ENCODE measurements at places on chromosomes 5 and 9.
A peak's percentile ranks its signal among the peaks of the same experiment; 100 is the strongest.

DNA sequence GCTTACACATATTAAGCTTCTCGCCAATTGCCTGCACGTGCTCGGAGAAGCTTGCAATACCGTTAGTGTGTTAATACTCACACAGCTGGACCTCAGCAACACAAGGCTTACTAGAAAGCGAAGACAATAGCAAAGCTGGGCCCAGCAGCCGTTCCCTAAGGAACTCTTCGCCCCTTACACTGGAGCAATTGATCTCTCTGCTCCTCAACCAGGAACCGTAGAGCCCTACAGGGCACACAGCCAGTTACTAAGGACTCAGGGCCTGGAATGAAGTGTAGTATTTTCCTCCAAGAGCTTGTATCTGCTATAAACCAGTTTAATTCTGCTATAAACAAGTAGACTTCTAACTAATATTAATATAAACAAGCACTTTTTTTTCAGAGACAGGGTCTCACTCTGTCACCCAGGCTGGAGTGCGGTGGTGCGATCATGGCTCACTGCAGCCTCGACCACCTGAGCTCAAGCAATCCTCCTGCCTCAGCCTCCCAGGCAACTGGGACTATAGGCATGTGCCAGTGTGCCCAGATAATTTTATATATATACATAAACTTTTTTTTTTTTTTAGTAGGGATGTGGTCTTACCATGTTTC lies 67.0 kb upstream of the SIMC1 start:
- DNase-seq, result no peak

DNA sequence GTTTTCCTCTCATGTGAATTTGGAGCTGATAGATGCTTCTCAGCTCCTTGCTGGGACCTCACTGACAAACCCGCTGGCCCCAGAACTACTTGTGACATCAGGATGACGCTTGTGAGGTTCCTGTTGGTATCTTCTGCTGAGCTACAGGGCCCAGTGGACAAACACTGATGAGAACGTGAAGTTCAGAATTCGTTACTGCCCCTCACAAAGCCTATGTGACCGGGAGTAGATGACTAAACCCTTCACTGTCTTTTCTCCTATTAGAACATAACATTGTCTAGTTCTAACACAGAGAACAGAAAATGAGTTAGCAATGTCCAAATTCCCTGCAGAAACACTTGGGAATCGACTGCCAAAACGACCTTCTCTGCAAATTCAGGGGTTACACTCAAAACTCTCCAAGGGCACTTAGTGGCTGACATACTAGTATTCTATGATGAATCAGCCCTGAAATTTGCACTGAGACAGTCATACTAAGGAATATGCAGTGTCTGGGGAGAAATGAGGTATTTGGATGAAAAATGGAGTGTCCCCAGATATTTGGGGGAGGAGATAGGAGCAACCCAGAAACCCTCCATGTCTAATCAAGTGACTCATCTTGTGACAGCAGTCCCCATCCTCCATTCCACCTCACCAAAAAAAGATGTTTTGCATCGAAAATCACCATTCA lies 143.2 kb upstream of the TRIM32 start:
- no peak for DNase-seq

DNA sequence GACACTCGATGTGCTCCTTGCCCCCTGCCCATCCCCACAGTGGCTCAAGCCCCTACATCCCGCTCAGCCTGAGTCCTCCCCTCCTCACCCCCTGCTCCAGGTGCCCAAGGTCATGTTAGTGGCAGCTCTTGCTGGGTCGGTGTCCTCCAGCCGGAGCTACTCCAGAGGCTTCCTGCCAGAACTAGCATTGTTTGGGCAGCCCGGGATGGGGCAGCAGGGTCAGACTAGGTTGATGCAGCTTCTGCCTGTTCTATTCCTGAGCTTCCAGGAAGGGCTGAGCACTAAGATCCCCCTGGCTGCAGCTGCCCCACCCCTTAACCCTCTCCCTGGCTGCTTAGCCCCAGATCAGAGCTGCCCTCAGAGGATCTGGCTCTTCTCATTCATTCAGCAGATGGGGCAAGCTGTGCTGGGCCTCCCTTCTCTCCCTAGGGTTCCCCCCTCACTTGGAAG lies 671 bp downstream of the RGS14 start:
- no peak for DNase-seq

- DNase-seq, result no peak
Measured at GRCh38 chr5:158502686-158503085, 597.0 kb downstream of the EBF1 start.

DNA sequence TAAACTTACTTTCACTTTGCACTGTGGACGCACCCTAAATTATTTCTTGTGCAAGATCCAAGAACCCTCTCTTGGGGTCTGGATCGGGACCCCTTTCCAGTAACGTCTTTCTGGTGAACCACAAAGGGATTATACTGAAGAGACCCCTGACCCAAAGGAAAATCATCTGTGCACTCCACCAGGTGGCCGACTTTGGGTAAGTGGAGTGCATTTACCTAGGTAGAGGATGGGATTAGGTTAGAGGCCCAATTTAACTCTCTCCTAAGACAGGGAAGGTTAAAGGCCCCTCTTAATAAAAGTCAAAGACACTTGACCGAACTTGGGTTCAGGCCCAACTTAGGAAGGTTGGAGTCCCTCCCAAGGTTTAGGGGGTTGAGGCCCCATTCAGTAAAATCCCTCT lies 8.2 kb upstream of the PAIP1 start:
- no peak for DNase-seq

GRCh38 chr5:135328128-135328687 lies 70.8 kb downstream of the MACROH2A1 start:
- DNase-seq, result no peak

GRCh38 chr5:124614105-124614504 lies 132.3 kb downstream of the ZNF608 start:
- DNase-seq, result no peak

DNA sequence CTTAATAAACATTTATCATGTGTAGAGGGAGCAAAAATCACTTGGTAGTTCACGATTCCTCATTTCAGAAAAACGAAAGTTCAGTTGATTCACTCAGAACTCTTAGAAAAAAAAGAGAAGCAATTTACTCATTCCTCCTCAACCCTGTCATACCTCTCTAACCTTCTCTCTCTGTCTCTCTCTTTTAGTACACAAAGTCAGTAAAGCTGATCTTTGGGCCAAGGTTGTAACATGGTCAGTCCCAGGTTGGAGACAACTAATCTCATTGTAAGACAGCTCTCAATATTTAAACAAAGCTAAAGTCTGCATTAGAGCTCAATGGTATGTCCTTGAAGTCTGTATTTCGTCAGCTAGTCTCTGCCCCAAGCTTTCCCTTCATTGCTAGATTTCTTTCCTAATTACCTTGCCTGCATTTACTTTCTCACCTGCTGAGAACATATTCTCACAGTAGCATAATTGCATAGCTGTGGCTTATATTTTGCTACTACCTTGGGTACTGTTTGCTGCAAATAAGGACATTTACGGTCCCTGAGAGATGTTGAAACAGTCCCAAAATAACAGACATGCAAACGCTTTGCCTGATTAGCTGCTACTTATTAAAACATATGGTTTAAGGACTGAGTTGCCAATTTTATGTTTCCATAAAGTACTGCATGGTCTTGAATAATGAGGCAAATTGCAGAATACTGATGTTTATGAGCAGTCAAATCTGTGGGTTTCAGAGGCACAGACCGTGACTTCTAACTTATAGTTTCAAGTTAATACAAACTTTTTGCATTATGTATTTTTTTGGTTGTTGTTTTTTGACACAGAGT lies 138.3 kb downstream of the GPBP1 start:
- DNase-seq, result no peak

- DNase-seq, result no peak
Measured at GRCh38 chr5:145558288-145558687, 276.9 kb downstream of the PRELID2 start.

GRCh38 chr5:91486638-91487037 lies 103.5 kb upstream of the ARRDC3 start:
- DNase-seq, result no peak

- no peak for DNase-seq
Measured at GRCh38 chr5:75666801-75667200, 50.4 kb downstream of the POC5 start.

- no peak for DNase-seq
Measured at GRCh38 chr9:108496846-108497245, 358.9 kb downstream of the ACTL7B start.

DNA sequence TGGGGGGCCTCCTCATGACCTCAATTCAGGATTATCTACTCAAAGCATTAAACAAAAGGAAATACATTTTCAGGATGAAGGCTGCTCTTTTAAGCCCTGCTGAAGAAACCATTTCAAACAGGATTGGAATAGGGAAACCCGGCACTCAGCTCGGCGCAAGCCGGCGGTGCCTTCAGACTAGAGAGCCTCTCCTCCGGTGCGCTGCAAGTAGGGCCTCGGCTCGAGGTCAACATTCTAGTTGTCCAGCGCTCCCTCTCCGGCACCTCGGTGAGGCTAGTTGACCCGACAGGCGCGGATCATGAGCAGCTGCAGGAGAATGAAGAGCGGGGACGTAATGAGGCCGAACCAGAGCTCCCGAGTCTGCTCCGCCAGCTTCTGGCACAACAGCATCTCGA lies 720 bp downstream of the TMEM203 start:
- DNase-seq, result no peak

GRCh38 chr9:135365013-135365768 lies 114.4 kb upstream of the PPP1R26 start:
- no peak for DNase-seq

- no peak for DNase-seq
Measured at GRCh38 chr5:72302171-72302570, 17.9 kb downstream of the MRPS27 start.

DNA sequence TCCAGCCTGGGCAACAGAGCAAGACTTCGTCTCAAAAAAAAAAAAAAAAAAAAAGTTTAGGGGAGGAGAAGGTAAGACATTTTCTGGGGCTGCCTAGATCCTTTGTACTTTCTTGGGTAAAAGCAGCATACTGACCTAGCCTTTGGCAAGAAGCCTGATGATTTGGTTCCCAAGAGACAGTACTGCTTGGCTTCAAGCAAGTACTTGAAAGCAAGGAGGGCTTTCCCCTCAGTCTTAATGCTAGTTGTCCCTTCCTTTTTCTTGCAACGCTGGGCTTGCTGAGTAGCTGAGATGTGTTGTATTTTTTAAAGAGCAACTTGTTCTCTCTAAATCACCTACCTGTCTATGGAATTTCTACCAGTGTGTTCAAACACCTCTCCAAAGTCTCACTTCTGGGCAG lies 76.2 kb downstream of the INSYN2B start:
- no peak for DNase-seq

DNA sequence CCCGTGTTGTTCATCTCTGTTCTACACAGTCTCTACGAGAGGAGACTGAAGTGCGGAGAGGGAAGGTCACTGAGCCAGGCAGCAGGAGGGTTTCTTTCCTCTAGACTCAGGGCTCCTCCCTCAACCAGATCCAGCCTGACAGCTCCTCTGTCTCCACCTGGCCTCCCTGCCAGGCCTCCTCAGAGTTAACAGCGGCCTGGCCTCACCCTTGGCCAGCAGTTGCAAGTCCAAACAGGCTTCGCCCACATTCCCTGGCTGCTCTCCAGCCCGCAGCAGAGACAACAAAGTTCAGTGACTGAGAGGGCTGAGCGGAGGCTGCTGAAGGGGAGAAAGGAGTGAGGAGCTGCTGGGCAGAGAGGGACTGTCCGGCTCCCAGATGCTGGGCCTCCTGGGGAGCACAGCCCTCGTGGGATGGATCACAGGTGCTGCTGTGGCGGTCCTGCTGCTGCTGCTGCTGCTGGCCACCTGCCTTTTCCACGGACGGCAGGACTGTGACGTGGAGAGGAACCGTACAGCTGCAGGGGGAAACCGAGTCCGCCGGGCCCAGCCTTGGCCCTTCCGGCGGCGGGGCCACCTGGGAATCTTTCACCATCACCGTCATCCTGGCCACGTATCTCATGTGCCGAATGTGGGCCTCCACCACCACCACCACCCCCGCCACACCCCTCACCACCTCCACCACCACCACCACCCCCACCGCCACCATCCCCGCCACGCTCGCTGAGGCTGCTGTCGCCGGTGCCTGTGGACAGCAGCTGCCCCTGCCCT lies at the start of gene HRCT1:
TSS of gene HRCT1 (plus strand) at position 291 of the 768 bp plus-strand sequence. CDS start at position 377, 86 bp downstream.
- DNase-seq, result no peak

GRCh38 chr9:79383096-79383495 lies 188.7 kb upstream of the TLE4 start:
- no peak for DNase-seq

GRCh38 chr5:179699616-179700237 lies 960 bp downstream of the CANX start:
- DNase-seq, result peak; percentile 16

DNA sequence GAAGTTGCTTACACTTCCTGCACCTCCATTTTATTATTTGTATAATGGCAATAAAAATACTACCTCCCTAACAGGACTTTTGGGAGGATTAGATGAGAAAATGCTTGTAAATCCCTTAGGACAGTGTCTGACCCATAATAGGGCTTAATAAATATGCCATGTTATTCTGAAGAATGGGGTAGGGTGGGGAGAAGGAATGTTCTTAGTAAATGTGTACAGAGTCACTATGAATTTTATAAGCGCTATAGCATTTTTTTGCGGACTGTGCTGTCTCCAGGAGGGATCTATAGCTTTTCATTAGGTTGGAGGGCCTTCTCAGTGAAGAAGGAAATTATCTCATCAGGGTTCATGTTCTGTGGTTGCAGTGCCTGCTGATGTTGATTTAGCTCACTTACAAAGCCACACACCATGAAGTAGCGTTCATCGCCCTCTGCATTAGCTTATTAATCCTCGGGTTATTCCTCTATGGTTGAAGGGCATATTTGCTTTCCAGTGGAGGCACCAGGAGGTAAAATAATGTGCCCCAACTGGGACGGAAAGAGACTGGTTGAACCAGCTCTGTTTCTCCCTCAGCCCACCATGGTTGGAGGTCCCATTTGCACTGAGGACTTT lies 497.1 kb downstream of the ARHGEF28 start:
- DNase-seq, result no peak

DNA sequence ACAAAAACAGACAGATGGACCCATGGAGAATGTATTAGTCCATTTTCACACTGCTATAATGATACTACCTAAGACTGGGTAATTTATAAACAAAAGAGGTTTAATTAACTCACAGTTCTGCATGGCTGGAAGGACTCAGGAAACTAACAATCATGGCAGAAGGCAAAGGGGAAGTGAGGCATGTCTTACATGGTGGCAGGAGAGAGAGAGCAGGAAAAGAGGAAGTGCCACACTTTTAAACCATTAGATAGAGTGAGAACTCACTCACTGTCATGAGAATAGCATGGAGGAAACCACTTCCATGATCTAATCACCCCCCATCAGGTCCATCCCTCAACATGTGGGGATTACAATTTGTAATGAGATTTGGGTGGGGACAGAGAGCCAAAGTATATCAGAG lies 808.9 kb downstream of the CDH12 start:
- no peak for DNase-seq

DNA sequence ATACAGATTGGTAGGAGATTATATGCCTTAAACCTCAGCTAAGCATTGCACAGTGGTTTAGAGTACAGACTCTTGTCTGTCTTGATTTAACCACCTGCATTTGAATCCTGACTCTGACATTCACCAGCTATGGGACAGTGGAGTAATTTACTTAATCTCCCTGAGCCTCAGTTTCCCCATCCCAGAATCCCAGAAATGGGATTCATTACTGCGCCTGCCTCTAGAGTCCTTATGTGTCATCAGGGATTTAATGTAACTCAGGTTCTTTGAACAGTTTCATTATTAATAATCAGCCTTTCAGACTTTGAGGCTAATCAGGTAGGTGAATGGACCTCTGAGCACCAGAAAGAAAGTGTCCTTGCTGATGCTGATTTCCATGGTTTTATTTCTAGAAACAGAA lies 149.1 kb downstream of the SMARCA2 start:
- no peak for DNase-seq

- no peak for DNase-seq
Measured at GRCh38 chr9:114583371-114584155, 4.0 kb upstream of the ATP6V1G1 start.

- no peak for DNase-seq
Measured at GRCh38 chr9:131426545-131426944, 32.7 kb downstream of the PRRC2B start.

- DNase-seq, result no peak
Measured at GRCh38 chr5:34516686-34517085, 139.4 kb upstream of the RAI14 start.

All from activated T-helper 9 cell treated with anti-CD3 and anti-CD28 coated beads, Interleukin-2, amount 50 U/mL, for 16 hours (primary cell).